ENCODE measurements at places on chromosomes 4 and X.

DNA sequence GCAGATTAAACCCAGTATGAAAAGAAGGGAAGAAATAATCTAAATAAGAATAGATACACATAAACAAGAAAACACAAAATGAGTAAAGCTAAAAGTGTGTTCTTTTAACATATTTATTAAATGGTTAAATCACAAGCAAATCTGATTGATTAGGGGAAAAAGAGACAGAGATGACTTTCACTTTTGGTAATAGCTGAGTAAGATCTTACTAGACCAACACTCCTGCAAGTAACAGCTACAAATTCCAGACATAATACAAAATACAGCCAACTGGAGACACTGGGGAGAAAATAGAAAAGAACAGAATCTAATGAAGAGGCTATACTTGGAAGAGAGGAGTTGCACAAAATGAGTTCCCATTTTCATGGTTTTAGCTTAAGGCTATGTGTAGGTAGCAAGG, 33.5 kb downstream of the OR13H1 start:
- no peak for DNase-seq

DNA sequence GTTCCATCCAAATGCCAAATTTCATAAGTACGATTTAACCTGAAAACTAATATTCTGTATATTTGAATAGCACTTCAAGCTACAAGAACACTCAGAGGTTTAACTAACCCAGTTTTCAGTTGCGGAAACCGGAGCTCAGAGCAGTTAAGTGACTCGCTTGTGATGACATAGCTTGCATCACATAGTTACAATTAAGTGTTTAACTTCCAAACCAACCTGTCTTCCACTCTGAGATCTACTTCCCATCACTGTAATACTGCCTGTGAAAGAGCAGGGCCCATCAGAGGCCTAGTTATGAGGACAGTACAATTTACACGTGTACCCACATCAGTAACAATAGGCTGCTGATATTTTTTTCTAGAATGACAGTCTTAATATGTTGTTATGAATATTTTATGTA, 120.3 kb downstream of the MAD2L1 start:
- no peak for DNase-seq

- DNase-seq: no peak
Measured at GRCh38 chrX:136889269-136889668, 8.7 kb upstream of the RBMX start.

- no peak for DNase-seq
Measured at GRCh38 chr4:169090484-169091215, 80.6 kb upstream of the CBR4 start.

GRCh38 chr4:3294401-3295241, 1.8 kb downstream of the RGS12 start:
- DNase-seq: no peak

GRCh38 chr4:138952411-138952810, 63.2 kb upstream of the NOCT start:
- DNase-seq: no peak

- no peak for DNase-seq
Measured at GRCh38 chrX:85029043-85029442, 25.4 kb downstream of the APOOL start.

- DNase-seq: no peak
Measured at GRCh38 chrX:17098516-17099247, 152.2 kb downstream of the REPS2 start.

GRCh38 chr4:1305781-1306455, 16.2 kb downstream of the MAEA start:
- no peak for DNase-seq

GRCh38 chrX:38192007-38192810, 28.5 kb downstream of the SRPX start:
- DNase-seq: peak; percentile 44
